Left hindlimb (tissue), 1 donor: ENCODE measurements at places on chromosomes 16 and 17.
A peak's percentile ranks its signal among the peaks of the same experiment; 100 is the strongest.

DNA sequence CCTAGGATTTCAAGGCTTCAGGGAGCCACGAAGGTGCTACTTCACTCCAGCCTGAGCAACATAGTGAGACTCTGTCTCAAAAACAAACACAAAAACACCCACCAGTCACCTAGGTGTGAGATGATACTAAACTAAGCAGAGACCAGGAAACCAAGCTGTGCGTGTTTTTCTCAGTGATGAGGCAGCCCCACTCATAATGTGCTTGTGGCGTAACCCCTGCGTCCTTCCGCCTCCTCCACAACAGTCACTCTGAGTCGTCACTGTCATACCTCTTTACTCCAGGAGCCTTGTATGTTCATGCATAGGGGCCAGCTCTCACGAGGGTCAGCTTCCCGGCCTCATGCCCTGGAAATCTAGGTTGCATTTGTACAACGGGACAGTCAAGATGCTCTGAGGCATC is 31.1 kb upstream of the SLC47A1 start:
- DNase-seq = no peak

DNA sequence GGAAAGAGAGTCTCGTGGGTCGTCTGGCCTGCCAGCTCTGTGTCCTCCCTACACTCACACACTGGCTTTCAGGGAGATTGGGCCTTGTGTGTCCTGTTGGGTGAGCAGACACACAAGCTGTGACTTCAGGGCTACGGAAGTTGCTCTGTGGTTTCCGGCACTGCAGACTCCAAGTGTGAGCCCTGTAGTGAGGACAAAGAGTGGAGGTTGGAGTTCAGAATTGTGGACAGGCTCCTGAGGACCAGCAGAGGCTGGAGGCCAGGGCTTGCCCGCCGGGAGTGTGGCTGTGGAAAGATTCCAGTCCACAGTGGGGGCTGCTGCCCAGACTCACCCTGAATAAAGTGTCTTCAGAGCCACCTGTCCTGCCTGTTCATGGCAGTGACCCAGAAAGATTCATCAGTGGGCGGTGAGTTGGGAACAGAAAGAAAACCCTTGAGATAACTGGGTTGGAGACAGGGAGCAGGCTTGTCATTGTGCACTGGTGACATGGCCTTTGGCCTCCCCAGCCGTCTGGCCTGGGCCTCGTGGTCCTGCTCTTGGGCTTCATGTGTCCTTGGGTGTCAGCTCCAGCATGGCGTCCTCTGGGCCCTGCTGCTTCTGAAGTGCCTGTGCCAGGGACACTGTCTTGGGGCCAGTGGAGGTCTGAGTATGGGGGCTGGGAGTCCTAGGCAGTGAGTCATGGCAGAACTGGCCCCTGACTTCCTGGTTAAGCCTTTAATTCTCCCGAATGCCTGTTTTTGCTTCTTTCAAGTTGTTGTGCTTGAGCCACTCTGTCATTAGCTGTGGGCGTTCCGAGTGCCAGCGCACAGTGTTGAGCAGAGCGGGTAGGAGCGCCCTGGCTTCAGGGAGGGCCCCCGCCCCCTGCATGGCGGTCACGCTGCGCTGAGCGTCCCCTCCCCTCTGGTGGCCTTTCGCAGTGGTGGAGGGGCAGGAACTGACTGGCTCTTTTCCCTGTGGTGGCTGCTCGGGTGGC is 19.9 kb upstream of the ZNF750 start:
- DNase-seq = peak; percentile 77

DNA sequence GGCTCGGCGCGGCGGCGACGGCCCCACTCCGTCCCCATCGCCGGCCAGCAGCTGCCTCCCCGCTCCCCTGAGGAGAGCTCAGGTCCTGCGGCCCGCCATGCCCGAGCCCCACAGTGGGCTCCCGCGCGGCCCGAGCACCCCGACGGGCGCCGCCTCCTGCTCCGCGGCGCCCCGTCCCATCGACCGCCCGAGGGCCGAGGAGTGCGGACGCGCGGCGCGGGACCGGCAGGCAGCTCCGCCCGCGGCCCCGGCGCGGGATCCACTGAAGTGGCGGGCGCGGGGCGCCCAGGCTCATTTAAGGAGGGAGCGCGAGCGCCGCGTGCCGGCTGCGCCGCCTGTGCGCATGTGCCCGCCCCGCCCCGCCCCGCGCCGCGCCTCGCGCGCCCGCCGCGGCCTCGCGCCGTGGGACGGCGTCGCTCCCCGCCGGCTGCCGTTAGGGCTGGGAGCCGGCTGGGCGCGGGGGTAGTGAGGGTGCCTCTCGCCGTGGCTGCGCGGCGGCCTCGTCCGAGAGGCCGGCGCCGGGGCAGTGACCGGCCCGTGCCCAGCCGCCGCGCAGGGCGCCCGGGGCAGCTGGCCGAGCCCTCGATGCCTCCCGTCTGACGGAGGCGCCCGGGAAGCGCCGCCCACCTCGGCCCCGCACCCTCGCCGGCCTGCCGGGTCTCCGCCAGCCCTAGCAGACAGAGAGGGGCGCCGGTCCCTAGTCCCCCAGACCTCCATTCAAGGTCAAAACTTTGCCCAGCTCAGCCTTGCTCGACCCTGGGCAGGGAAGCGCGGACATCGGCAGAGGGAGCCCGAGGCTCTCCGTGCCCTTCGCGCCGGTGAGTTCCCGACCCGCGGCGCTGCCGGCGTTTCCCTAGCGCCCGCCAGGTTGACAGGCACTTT is at the start of gene NETO2:
TSS of gene NETO2 (minus strand) at position 269 of the 882 bp plus-strand sequence. CDS start 333 bp downstream, outside the sequence.
- DNase-seq = peak; percentile 69

DNA sequence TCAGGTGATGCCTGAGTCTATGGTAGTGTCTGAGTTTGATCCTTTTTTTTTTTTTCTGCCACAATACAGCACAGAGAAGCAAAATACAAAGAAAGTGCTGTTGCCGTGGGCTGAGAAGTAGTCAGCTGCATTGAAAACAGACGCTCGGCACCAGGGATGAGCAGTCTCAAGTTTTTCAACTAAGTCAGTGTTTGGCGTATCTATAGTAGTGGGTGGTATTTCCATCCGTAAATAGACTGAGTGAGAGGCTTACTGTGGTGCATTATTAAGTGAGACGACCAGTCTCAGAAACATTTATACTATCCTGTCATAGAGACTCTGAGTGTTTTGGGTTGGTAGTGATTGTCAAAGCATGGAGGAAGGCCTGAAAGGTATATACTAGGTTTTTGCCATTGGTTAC is 221.3 kb downstream of the SNX29 start:
- no peak for DNase-seq

GRCh38 chr17:14545156-14545906 is 244.4 kb downstream of the HS3ST3B1 start:
- DNase-seq = no peak

GRCh38 chr16:27598220-27598619 is 48.3 kb downstream of the KATNIP start:
- DNase-seq = no peak

GRCh38 chr16:49441366-49441780 is 67.8 kb downstream of the C16orf78 start:
- DNase-seq = peak; percentile 66

DNA sequence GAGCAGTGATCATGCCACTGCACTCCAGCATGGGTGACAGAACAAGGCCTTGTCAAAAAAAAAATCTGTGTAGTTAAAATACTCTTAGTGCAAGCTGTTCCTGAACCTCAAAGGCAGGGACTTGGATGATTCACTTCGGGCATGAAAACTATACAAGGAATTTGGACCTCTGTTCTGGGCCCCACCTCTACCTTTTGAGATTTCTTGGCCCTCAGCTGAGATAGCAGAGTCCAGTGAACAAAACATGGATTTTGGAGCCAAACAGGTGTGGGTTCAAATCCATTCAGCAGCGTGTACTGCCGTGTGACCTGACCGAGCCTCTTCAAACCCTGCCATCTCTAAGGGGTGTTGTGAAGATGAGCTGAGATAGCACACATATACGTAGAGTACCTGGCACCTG is 6.8 kb downstream of the SLC13A2 start:
- no peak for DNase-seq

GRCh38 chr16:77724174-77724573 is 1.9 kb downstream of the NUDT7 start:
- DNase-seq = no peak

GRCh38 chr17:2995377-2995776 is 68.0 kb downstream of the OR1D5 start:
- DNase-seq = no peak

DNA sequence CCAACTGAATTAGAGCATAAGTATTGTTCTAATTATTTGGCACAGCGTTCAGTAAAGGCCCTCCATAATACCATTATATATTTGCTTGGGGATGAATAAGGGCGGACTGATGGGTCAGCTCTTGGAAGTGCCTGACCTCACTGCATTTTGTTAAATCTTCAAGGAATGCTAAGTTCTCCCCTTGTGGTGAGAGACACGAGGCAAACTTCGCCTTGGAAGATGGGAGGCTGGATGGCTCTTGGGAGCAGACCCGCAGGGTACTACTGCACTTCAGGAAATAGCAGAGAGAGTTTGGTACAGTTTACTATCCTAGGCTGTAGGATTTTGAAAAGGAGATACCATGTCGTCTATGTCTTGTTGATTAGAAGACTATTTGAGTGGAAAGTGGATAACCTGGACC is 87.0 kb upstream of the RPRML start:
- DNase-seq = no peak
